Kidney (tissue), 22 donors: ENCODE measurements at places on chromosomes 6 and 20. TPM values are rescaled to one million over a fixed set of nuclear protein-coding genes. Genes with fewer than 3 reads are reported as not detected.

GPSM3 gene
- total RNA-seq: 28.1 TPM

SRMS gene
- total RNA-seq: 0.38 TPM

RNF182 gene
- total RNA-seq: 3.9 TPM

BHLHE23 gene
- not detected for total RNA-seq

RSPH3 gene
- 20.2 TPM for total RNA-seq

MARCKS gene
- 61.9 TPM for total RNA-seq

PTK7 gene
- total RNA-seq: 55.2 TPM

PMEPA1 gene
- 30.4 TPM for total RNA-seq

TBXT gene
- total RNA-seq: not detected

SLC17A1 gene
- 26.3 TPM for total RNA-seq

KCNK15 gene
- 11.7 TPM for total RNA-seq

CCDC167 gene
- 15.7 TPM for total RNA-seq

HCRTR2 gene
- total RNA-seq: not detected

CENPW gene
- total RNA-seq: 5.8 TPM

TDRD6 gene
- total RNA-seq: 0.47 TPM

LTA gene
- total RNA-seq: 0.35 TPM

LHFPL5 gene
- 0.47 TPM for total RNA-seq

MYMX gene
- total RNA-seq: 1.1 TPM

GPR63 gene
- 0.69 TPM for total RNA-seq

ISM1 gene
- total RNA-seq: 2.6 TPM

CRISP3 gene
- total RNA-seq: not detected

RIPPLY2 gene
- total RNA-seq: 0.38 TPM

EFCAB8 gene
- 0.13 TPM for total RNA-seq

GSTA3 gene
- not detected for total RNA-seq

UNC5CL gene
- total RNA-seq: 53.7 TPM

SLC4A11 gene
- 7.6 TPM for total RNA-seq

ABHD16B gene
- total RNA-seq: not detected

C2 gene
- 38.7 TPM for total RNA-seq
